ENCODE measurements at places on chromosomes 2 and 18.

DNA sequence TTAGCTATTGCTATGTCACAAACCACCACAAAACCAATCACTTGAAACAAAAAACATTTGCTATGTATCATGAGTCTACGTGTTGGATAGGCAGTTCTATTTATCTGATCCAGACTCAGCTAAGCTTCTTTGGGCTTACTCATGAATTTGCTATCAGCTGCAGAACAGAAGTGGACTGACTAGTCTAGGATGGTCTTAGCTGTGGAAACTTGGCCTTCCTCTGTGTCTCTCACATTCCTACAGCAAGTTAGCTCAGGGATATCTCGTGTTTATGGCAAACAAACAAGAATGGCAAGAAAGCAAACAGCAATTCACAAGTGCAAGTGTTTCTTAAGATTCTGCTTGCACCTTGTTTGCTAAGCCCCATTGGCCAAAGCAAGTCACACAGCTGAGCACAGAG, 288.0 kb upstream of the TNP1 start:
- DNase-seq, result no peak

- no peak for DNase-seq
These were observed 5.7 kb downstream of the GPR35 start for GRCh38 chr2:240630771-240631547.

DNA sequence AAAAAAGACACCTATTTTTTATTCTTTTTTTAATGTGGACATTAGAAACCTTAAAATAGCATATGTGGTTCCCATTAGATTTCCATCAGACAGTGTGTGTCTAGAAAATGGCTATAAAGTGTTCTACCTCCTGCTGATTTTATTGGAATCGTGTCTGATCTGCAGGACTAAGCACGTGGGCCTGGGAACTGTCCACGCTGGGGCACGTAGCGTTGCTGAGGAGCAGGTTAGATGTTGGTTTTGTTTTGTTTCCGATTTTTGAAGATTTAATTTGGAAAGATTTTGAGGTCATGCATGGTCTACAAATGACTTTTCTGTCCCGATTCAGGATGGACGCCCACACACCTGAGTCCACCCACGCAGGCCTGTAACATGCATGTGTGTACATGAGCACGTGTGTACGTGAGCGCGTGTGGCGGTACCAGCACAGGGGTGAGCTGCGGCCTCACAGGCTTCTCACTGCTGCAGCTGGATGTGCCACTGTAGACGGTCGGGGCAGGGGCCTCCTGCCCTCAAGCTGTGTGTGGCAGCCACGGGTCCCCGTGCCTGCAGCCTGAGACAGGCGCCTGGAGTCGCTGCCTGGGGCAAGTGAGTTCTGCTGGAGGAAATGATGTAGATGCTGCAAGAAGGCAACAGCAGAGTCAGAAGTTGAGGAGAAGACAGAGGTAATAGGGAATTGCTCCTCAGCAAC, 99.7 kb upstream of the CTDP1 start:
- no peak for DNase-seq

DNA sequence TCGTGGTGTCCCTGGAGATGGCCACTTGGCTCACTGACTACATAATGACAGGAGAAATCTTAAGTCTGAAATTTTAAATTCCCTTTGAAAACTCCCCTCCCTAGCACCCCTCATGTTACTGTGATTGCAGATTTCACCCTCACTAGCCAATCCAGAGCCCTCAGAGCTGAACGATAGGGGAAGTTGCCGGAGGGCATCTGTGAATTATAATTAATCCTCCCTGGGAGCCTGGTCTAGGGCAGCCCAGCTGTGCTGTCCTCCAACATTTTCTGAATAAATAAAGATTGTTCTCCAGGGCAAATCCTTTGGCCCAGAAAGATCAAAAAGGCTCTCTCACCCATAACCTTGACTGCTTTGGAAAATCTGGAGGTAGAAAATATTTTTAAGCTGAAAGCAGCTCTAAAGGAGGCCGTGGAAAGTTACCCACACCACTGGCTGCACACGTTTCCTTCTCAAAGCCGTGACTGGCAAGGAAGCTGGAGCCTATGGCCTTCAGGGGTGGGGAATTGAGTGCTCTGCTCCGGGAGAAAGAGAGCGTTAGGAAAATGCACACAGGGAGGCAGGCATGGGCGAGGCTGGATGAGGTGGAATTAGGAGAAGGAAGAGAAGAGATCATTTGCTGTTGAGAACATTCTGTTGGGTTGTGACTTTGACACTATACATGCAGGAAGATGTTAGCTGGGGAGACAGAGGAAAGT, 68.9 kb upstream of the CNGA3 start:
- DNase-seq, result no peak

- DNase-seq, result no peak
These were observed 37.6 kb downstream of the CENPO start for GRCh38 chr2:24830786-24831185.

DNA sequence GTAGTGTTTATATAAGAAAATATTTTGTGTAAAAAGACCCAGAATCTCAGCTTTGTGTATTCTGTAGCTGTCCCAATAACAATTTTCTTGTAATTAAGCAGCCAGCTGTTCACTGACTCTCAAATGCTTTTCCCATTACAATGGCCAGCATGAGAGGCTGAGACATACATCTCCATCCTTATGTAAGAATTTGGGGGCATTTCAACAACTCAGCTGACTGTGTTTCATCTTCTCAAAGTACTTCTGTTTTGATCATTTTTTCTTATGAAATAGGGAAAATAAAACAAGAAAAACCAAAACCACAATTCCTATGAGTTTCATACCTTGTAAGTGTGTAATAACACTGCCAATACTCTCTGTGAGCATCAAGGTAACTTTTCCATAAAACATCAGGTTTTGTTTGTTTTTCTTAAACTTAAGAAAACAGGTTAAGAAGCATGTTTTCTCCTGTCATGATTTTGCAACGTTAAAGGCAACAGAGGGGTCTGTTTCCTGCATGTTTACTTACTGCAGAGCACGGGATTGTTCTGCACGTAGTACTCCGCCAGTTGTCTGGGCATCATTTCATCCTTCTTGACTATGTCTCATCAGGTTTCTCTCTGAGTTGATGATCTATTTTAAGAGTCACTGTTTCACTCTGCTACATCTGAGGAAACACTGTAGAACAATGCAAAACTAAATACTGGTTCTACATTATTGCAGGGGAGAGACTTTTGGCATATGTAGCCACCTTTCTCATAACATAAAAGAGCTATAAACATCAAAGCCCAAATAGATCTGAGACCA, 62.9 kb upstream of the CYRIA start:
- DNase-seq, result no peak

DNA sequence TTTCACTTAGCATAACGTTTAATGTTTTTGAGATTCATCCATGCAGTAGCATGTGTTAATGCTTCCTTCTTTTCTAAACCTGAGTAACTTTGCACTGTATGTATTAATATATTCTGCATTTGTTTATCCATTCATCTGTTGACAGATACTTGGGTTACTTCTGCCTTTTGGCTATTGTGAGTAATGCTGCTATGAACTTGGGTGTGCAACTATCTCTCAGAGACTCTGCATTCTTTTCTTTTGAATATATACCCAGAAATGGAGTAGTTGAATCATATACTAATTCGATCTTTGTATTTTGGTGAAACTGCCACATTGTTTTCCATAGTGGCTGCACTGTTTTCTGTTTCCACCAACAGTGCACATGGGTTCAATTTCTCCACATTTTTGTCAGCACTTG, 128.3 kb downstream of the SH3BP4 start:
- no peak for DNase-seq

DNA sequence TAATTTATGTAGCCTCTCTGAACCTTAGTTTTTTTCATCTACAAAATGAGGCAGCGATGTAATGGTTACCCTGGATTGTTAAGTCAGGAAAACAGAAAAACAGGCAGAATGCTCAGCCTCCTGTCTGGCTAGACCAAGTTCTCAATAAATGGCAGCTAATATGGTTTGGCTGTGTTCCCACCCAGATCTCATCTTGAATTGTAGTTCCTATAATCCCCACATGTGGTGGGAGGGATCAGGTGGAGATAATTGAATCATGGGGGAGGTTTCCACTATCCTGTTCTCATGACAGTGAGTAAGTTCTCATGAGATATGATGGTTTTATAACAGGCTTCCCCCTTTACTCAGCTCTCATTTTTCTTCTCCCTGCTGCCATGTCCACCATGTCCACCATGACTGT, 220.0 kb downstream of the CMPK2 start:
- DNase-seq, result no peak
